ENCODE measurements at places on chromosomes 2 and 18.
A peak's percentile ranks its signal among the peaks of the same experiment; 100 is the strongest.

GRCh38 chr2:138433995-138434951 lies 67.3 kb upstream of the SPOPL start:
- no peak for DNase-seq

DNA sequence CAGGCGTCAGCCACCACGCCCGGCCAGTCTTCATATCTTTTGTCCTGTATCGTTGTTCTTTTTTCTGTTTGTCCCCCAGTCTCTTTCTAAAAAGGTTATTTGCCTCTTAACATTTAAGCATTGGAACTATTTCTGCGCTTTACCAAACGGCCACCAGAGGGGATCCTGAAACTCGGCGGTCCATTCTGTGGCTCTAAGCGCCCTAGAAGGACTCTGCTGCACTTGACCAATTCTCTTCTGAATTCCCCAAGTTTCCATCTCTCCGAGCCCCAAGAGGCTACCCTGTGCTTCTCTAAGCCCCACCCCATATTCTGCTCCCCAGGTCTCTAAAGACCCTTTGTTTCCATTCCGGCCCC lies 33.1 kb upstream of the REG3G start:
- no peak for DNase-seq

DNA sequence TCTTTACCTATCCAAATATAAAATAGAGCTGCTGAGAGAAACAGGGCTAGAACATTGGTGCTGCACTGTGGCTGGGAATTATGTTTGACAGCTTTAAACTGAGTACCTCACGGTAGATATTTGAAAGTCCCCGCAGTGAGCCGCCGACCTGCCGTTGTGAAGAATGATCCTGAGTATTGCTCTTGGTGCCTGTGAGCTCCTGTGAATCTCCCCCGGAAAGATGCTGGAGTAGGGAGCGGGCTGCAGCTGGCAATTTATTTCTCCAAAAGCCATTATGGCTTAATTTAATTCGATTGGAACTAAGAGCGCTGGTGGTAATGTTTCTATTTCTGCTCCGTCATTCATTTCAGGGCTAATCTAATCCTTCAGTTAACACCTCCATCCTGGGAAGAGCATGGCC lies 129.4 kb upstream of the TPO start:
- DNase-seq = no peak

GRCh38 chr2:121273116-121273515 lies 11.9 kb downstream of the TFCP2L1 start:
- no peak for DNase-seq

GRCh38 chr2:70094978-70095719 lies 7.9 kb downstream of the PCBP1 start:
- DNase-seq = peak; percentile 82

Measured in CD4-positive, alpha-beta T cell treated with Interleukin-21 for 1 hour (primary cell).